Activated CD8-positive, alpha-beta memory T cell treated with anti-CD3 and anti-CD28 coated beads for 24 hours (primary cell): ENCODE measurements at places on chromosomes 3 and 15.

GRCh38 chr15:34942363-34942762 lies 27.2 kb downstream of the AQR start:
- DNase-seq = no peak

- DNase-seq = no peak
These were observed 201.4 kb downstream of the PLOD2 start for GRCh38 chr3:145959457-145960088.

DNA sequence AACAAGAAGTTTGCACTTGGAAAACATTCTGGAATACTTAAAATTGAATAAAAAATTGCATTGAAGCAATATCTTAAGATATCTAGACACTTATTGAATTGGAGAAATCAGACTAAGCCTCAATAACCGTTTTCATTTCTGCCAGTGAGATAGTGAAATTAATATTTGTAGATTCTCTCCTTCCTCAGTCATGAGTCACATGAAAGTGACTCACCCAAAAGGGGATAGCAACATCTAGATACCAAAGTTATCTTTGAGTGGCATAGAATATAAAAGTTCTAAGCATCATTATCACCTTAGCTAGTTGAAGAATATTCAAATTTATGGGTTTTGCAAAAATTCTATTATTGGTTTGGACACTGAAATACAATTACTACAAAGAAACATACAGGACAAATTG lies 614.8 kb upstream of the ZNF717 start:
- DNase-seq = no peak

- no peak for DNase-seq
These were observed 184.4 kb downstream of the PEX5L start for GRCh38 chr3:179852142-179852905.

DNA sequence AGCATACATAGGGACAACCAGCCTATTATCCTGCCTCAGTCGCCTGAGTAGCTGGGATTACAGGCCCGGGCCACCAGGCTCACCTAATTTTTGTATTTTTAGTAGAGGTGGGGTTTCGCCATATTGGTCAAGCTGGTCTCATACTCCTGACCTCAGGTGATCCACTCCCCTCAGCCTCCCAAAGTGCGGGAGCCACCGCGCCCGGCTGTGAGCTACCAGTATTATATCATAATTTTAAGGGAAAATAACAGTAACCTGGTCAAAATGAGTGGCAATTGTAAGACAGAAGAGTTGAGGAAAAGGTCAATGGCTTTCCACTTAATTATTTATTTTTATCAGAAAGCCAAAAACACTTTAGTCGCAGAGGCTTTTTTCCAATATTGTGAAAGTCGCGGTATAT lies 652.6 kb upstream of the BCHE start:
- DNase-seq = no peak

DNA sequence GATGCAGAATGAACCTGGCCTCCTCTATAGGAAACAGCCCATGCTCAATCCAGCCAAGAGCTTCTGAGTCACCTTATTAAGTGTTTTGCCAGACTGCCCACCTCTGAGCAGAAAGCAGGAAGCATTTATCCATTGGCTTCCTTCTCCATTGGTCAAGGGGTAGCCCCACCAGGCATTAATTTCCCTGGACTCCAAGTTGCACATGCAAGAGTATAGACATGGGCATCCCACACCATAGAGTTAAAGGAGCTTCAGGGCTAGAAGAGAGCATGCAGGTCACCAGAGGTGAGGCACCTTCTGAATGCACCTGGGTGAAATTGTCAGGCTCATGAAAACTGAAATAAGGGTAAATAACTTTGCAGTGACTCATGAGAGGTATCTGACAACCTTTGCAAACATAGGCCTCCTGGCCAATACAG lies 230.8 kb upstream of the STAC start:
- no peak for DNase-seq

GRCh38 chr15:79164043-79164442 lies 73.5 kb upstream of the RASGRF1 start:
- no peak for DNase-seq

GRCh38 chr15:48020166-48020565 lies 100.6 kb upstream of the SLC24A5 start:
- no peak for DNase-seq

DNA sequence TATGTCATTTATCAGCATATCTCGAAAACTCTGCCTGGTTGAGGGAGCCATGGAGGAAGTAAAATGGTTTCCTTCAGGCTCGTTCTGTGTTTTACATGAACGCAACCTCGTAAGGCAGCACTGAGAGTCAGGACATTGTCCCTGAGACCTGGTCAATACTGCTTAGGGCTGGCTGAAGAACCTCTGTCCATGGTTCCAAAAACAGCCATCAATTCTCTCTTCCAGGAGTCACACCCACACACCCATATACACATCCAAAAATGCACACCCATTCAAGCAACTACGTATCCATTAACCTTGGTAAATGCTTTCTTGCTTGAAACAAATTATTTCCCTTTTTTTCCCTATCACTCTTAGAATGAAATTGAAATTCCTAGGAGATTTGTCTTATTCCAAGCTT lies 91.0 kb upstream of the CHL1 start:
- DNase-seq = no peak

DNA sequence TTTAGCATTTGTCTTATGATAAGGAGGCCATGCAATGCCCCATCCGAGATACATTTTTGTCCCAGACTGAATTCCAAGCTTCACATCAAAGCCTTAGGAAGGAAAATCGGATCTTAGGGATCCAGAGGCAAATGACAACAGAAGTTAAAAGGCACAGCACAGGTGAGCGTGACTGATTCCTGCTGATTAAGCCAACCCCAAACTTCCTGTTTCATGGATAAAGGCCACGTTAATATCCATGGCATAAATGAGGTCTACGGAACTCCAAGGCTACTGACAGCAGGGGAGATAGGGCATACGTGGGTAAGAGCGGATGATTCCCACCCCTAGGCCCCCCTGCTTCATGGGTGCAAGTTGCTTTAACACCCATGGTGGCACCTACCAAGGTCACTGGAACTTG lies 471.6 kb downstream of the FHIT start:
- DNase-seq = no peak

- DNase-seq = no peak
These were observed 354.9 kb upstream of the ATP11B start for GRCh38 chr3:182438398-182438797.

- DNase-seq = no peak
These were observed 222.3 kb downstream of the MEIS2 start for GRCh38 chr15:36877796-36878683.

DNA sequence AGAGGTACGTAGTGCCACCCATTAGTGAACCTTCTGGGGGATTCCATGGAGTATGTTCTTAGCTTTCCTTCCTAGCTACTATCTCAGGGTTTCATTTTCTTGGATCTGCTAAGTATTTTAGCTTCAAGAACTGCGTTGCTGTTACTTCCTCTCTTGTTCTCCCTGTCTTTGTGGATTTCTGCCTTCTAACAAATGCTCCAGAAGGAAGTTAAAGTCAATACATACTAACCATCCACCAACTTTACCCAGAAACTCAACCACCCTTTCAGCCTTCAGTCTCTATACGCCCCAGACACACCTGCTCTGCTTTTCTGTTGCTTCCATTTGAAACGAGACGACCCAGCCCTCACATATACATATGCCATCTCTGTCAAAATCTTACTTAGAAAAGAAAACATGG lies 2.4 kb upstream of the KLF13 start:
- DNase-seq = no peak

- no peak for DNase-seq
These were observed 42.2 kb upstream of the ROBO2 start for GRCh38 chr3:76997733-76998132.

DNA sequence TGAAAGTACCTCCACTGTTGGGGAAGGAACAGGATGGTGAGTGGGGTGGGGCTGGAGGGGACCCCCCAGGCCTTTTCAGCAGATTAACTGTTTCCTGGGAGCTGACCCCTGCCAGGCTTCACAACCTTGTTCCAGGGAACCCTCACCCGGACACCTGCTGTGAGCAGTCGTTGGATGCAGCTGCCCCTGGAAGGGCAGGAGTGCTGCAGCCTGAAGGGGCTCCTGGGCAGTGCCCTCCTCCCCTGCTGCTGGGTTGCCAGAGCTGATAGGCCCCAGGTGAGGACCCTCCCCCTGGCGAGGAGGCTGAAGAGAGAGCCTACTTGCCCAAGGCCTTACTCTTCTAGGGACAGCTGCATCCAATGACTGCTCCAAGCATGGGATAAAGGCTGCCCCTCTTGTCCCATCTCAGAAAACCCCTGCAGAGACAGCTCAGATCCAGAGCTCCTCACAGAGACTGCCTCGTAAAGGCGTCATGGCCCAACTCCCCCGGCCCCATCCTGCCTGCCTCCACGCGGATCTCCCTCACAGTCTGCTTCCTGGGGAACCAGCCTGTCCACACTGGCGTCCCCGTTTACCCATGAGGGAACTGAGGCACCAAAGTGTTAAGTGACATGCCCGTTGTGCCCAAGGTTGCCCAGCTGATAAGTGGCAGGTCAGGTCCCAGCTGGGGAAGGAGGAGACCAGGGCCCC lies 193.4 kb upstream of the LINGO1 start:
- no peak for DNase-seq

GRCh38 chr15:57916695-57917094 lies 148.8 kb downstream of the ALDH1A2 start:
- no peak for DNase-seq

DNA sequence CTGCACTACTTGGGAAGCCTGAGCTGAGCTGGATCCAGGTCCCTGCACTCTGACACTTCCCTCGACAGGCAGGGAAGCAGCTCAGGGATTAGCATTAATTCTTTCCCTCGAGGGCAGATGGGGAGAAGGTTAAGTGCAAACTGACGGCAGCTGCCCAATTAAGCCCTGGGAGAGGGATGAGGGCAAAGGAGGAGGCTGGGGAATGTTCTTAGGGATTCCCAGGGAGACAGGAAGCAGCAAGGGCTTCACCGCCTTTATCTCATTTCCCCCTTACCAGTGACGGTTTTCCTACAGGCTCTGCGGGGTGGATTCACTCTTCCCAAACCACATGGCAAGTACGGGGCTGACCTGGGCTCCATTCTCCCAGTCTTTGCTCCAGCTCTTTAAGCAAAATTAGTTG lies 519.0 kb upstream of the PROK2 start:
- DNase-seq = no peak

DNA sequence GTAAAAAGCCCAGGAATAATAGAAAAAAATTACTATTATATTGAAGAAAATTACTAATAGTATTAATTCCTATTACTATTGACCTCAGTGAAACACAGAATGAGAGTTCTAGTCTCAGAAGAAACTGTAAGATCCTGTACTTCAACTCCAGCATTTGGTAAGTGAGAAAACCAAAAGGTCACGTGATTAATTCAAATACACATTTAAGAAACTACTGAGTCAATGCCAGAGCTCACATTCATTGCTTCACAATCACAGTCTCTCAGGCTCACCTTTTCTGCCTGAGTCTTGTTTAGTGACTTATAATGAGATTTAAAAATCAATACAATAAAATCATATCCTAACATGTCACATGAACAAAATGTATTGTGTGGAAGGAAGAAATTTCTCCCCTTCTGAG lies 556.1 kb downstream of the FGF12 start:
- DNase-seq = no peak

DNA sequence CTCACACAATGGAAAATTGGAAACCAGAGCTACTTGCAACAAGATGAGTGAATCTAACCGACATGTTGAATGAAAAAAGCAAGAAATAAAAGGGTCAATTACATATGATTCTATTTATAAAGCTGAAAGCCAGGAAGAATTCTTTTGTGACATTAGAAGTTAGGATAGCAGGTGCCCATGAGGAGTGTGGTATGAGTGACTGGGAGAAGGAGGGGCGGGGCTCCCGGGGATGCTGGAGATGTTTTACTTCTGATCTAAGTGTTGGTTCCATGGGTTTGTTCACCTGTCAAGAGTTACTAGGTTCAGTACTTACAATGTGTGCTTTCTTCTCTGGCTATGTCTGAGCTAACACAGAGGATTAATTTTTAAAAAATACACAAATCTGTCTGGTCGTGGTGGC lies 60.8 kb downstream of the NSMCE3 start:
- no peak for DNase-seq

- no peak for DNase-seq
These were observed 188.8 kb downstream of the TAFA4 start for GRCh38 chr3:68743521-68743920.

GRCh38 chr15:99474909-99475753 lies 90.7 kb upstream of the MEF2A start:
- no peak for DNase-seq

GRCh38 chr3:39133822-39134221 lies 19.6 kb downstream of the CSRNP1 start:
- DNase-seq = no peak

GRCh38 chr3:167918008-167918596 lies 177.6 kb downstream of the GOLIM4 start:
- DNase-seq = no peak

GRCh38 chr3:99634881-99635280 lies 3.5 kb upstream of the COL8A1 start:
- no peak for DNase-seq

DNA sequence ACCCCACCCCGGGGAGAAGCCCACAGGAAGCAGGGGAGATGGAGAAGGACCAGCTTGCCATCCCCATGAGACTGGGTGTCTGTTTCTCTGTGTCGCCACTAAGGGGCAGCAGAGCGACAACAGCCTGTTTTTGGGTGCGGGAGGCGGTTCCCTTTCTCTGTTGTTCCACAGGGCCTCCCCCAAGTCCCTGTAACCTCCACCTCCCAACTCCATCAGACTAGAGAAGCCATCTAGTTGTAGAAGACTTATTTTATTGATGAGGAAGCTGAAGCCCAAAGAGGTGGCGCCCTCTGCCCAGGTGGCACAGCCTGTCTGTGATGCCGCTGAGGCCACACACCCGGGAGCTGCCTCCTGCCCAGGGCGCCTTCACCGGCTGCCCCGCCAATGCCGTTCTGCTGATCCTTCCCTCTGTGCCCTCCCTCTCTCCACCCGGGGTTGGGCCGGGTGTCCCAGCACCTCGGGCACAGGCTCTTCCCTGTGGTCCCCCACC lies 3.9 kb upstream of the CCDC9B start:
- DNase-seq = peak; percentile 87

- peak; percentile 91 for DNase-seq
These were observed at the start of gene RPP25 for GRCh38 chr15:74956648-74957475. Gene RPP25 (minus strand): TSS chr15:74956772. CDS start chr15:74956583, 189 bp downstream.

GRCh38 chr3:10485380-10485779 lies 20.0 kb downstream of the ATP2B2 start:
- DNase-seq = no peak

DNA sequence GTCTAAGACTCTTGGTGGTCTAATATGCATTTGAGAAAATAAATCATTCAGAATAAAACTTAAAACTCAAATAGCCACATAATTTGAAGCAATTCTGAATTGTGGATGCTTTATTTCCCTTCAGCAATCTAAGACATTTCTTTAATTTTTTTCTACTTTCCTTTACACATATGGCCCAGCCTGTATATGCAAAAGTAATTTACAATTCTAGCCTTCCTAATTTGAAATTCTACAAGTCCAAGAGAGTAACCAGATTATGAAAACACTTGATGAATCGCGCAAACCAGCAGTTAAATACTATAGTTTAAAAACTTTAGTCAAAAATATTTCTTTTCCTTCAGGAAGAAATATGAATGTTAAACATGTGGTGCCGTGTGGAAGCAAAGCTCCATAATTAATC lies 1014.2 kb downstream of the TUSC7 start:
- DNase-seq = no peak
